AG04450 (cell line): ENCODE measurements at places on chromosomes 2 and 18. TPM values are rescaled to one million over a fixed set of nuclear protein-coding genes. Genes with fewer than 3 reads are reported as not detected.

DNA sequence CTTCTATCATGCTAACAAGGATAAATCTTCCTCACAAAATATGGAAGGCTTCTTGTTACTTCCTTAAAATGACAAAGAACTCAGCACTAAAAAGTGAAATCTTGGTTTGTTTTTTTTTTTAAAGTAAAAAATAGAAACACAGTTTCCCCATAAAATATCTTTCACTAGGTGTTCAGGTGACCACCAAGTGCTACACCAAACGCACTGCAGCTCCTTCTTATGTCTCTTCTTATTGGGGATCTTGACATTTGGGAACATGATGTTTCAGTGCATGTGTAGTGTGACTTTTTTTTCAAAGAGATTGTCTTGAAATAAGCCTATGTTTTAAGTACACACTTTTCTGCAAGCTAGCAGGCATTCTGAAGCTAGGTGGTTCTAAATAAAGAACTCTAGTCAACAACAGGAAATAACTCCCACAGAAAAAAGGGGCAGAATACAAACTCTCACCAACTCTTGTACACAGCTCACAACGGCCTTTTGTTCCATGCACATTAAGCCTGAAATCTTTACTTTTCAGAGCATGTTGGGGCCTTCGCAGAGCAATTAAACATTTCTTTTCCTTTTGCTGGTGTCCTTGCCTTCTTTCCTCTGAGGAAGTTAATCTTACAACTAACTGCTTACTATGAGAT, 13.2 kb upstream of the SERTAD2 start:
- DNase-seq: no peak

- DNase-seq: no peak
Measured at GRCh38 chr2:49113046-49113445, 41.3 kb downstream of the FSHR start.

DNA sequence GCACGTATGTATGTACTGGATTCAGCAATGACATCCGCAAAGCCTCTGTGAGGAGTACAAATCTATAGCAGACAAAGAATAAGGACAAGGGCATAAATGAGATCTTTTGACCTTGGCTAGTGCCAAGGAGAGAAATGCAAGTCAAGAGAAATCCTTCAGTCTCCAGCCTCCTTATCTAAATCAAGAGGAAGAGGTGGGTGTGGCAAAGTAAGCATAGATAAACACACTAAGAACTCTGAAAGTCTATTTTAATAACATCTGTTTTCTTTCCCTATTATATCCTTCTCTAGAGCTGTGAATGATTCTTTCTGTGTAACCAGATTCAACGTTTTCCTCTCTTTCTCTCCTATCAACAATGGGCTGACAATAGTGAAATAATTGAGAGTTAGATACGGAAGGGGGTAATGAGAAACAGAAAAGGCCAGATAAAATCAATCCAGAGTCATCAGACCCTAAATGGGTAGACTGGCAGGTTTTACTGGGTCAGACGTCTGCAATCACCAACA, 118.5 kb upstream of the ZFP36L2 start:
- DNase-seq: no peak

- no peak for DNase-seq
Measured at GRCh38 chr2:119784876-119785275, 25.2 kb downstream of the PTPN4 start.

DNA sequence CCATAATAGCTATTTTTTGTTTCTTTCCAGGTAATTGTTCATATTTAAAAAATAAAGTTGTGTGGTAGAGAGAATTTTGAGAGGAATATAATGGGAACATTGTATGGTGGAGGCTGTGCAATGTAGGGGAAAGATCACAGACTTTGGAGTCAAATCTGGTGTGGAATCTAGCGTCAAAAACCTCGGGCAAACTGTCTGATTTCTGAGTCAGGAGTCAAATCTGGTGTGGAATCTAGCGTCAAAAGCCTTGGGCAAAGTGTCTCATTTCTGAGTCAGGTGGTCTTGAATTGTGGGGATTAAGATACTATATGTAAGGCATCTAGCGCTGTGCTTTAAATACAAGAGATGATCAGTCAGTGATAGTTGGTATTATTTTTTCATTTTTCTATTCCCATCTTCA, 5.1 kb downstream of the PTPN4 start:
- DNase-seq: no peak

GRCh38 chr2:17177088-17177487, 341.2 kb downstream of the RAD51AP2 start:
- no peak for DNase-seq

DNA sequence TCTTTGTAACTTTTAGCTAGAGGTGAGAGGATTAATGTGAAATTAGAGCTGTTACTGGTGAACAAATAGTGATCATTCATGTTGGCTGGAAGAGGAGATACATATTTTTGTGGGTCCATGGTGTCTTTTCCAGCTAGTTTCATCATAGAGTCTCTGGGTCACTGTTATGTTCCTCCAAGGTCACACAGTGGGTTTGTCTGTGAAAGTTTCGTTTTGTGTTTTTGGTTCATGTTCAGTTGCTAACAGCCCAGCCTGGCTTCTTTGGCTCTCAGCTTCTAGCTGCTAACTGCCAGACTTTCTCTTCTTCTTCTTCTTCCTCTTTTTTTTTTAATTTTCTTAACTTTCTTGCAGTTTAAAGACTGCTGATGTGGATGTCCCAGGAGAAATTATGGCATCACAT, 480.0 kb upstream of the SYT4 start:
- no peak for DNase-seq

DNA sequence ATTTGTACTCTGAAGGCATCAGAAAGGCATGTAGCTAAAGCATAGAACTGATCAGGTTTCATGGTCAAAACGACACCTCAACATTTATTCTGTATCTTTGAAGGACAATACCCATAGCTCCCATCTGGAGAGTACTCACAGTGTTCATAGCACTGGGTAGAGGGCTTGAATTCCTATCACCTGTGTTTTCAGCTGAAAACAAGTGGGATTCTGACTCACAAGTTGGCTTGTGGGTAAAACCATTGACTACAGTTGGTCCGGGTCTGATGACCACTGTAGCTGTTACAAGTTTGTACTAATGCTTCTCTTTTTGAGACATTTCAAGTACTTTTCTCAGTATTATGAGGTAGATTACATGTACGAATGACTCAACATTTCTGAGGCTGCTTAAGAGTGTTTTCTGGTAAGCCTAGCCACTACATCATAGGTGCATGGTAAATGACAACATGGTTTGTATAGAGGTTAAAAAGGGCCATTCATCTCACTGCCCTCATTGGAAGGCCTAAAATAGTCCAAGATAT, 68.6 kb upstream of the PELI1 start:
- DNase-seq: no peak

DNA sequence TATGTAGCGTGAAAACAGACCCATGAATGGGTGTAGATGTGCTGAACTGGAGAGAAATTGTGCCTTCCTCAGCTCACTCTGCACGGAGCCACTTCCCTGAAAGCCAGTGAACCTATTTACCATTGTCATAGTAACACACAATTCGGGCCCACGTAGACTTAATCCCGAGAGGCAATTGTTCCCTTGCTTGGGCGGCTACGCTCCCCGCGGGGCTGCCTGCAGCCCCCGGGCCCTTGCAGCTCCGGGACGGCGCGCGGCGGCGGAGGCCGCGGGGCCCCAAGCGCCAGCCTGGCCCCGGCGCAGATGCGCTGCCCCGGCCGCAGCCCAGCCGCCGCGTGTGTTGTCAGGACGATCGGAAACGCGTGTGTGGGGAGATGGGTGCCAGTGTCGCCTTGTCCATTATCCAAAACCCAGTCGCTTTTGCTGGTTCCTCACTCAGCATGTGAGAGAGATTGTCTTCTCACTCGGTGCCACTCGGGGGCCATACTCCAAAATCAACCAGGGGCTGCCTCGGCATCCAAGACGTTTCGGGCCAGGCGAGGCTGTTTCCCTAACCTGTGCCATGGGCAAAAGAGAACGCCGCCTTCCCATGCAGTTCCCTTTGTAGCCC, 17.9 kb upstream of the LRRTM1 start:
- DNase-seq: no peak

- no peak for DNase-seq
Measured at GRCh38 chr2:135843671-135844070, 6.7 kb upstream of the LCT start.

DNA sequence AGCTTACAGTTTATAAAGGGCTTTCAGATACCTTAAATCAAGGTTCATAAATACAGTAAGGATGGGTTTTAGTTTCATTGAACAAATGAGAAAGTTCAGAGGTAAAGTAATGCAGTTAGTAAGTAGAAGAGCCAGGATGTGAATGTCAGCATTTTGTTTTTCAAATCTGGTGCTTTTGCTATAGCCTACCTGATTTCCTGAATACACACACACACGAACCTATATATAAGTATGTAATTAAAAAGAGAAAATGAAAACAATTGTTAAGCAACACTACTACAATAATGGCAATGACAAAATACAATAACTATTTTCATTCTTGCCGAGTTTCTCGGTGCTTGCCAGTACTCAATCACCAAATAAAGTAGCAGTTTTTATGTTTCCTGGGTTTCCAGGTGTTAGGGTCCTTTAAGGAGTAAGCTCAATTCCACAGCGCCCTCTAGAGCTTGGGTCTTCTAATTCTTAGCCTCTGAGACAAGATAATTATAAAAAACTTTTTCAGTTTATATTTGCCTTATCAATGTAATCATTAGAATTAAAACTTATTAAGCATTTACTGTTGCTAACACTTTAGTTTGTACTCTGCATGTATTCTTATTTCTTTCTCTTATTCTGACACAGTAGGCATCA, 512.9 kb upstream of the ACVR2A start:
- DNase-seq: no peak

DNA sequence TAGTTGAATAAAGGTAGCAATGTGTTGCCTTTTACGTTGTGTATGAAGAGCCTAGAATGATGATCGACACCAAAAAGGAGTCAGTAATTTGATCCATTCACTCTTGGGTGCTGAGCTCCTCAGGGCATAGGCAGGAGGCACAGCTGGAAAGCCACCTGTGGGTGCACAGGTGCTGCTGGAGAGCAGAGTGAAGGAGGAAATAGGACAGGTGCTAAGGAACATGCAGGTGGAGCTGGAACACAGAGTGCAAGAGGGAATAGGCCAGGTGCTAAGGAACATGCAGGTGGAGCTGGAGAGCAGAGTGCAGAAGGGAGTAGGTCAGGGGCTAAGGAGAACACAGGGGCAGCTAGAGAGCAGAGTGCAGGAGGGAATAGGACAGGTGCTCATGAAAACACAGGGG, 86.1 kb downstream of the SH3YL1 start:
- no peak for DNase-seq

GRCh38 chr2:232568161-232568560, 17.7 kb downstream of the EIF4E2 start:
- DNase-seq: no peak

DNA sequence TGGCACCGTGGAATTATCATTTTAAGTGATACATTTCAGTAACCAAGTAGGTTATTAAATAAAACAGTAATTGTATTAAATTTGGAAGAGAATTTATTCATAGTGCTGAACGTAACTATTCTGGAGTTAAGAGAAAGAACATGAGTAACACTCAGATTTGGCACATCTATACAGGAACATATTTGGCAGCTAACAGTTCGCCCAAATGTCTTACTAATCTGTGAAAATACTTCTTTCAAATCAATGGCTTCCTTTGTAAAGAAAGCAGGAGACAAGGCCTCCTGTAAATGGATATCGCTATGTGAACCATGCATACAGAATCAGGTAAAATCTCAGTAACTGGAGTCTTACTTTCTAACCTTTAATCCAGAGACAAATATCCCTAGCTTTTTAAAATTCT, 64.4 kb downstream of the ZNF516 start:
- no peak for DNase-seq

DNA sequence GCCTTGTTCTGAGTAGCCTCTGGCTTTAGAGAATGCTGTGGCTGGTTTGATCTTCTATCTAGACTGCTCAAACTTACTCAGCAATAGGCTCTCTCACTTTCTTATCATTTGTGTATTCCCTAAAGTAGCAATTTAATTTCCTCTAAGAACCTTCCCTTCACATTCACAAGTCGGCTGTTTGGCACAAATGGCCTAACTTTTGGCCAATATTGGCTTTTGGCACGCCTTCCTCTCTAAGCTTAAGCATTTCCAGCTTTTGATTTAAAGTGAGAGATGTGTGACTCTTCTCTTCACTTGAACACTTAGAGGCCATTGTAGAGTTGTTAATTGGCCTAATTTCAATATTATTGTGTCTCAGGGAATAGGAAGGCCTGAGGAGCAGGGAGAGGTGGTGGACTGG, 219.5 kb upstream of the PXDN start:
- no peak for DNase-seq

DNA sequence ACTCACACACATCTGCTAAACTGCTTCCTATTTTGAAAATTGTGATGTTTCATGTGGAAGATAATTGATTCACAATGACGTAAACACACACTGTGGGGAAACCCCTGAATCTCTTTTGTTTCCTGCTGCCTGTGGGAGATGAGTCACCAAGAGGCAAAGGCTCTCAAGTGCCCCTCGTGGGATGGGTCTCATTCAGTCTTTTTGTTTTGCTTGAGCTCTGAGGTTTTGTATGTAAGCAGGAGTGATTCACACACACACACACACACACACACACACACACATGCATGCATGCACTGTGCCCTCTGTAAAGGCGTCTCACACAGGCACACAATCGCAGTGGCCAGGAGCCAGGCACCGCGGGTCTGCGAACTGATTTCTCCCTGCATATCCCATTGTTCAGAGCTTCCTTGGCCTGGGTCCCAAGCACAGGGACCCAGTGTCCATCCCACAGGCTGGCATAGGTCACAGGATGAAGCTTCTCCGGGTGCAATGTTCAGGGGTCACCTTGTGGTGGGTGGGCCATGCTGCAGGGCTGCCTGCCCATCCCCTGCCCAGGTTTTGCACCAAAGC, 12.1 kb upstream of the ARHGEF4 start:
- DNase-seq: peak; percentile 95

GRCh38 chr18:58221060-58221725, 177.2 kb downstream of the NEDD4L start:
- no peak for DNase-seq

GRCh38 chr2:144357623-144358373, 162.1 kb downstream of the ZEB2 start:
- peak; percentile 89 for DNase-seq

DNA sequence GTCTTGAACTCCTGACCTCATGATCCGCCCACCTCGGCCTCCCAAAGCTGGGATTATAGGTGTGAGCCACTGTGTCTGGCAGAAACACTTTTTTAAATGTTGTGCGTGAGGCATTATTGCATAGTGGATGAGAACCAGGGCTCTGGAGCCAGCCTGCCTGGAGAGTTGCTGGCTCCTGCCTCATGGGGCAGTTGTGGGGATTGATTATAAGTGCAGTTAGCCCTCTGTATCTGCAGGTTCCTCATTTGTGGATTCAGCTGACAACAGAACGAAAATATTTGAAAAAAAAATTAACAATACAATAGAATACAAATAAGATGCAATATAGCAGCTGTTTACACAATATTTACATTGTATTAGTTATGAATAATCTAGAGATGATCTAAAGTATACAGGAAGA, 129.4 kb upstream of the EML6 start:
- DNase-seq: no peak

- DNase-seq: no peak
Measured at GRCh38 chr2:70050631-70051425, 36.4 kb upstream of the PCBP1 start.

- no peak for DNase-seq
Measured at GRCh38 chr2:219997341-219997851, 370.0 kb downstream of the SLC4A3 start.

GRCh38 chr2:59082657-59083056, 841.5 kb upstream of the FANCL start:
- DNase-seq: no peak

The TTC21B gene
- 11.1 and 12.1 TPM in 2 replicates for polyA plus RNA-seq

The ACTG2 gene
- 641 and 956 TPM in 2 replicates for polyA plus RNA-seq

The DES gene
- polyA plus RNA-seq: 19.8 and 24.9 TPM in 2 replicates

The QPCT gene
- 8.3 and 11.2 TPM in 2 replicates for polyA plus RNA-seq

The NFATC1 gene
- polyA plus RNA-seq: 0.73 and 1.1 TPM in 2 replicates

The ABHD1 gene
- 0.10 TPM in 1 of 2 replicates, not detected in the other for polyA plus RNA-seq

The CFC1 gene
- polyA plus RNA-seq: not detected in 2 replicates

The DYSF gene
- 0.02 and 0.07 TPM in 2 replicates for polyA plus RNA-seq
